ENCODE measurements at places on chromosomes 6 and 20. TPM values are rescaled to one million over a fixed set of nuclear protein-coding genes. Genes with fewer than 3 reads are reported as not detected.

Gene ESR1
- 0.24 TPM for polyA plus RNA-seq

Gene CCM2L
- 6.4 TPM for polyA plus RNA-seq

Gene CTAGE9
- not detected for polyA plus RNA-seq

Gene DEFB132
- polyA plus RNA-seq, result not detected

Gene FKBP5
- polyA plus RNA-seq, result 17.7 TPM

Gene LY6G6D
- polyA plus RNA-seq, result not detected

Gene RAMACL
- 0.61 TPM for polyA plus RNA-seq

Gene BPIFB1
- not detected for polyA plus RNA-seq

Gene LINC00237
- 2.0 TPM for polyA plus RNA-seq

Gene MYB
- polyA plus RNA-seq, result 4.2 TPM

Gene NKX2-2
- polyA plus RNA-seq, result not detected

Gene AKAP7
- 13.0 TPM for polyA plus RNA-seq

Gene HLA-DQB1
- polyA plus RNA-seq, result 6.5 TPM

Gene HLA-DPA1
- 3.9 TPM for polyA plus RNA-seq

Gene SYCP2
- polyA plus RNA-seq, result 0.14 TPM

Gene PDE10A
- polyA plus RNA-seq, result 0.47 TPM

Gene GCM1
- polyA plus RNA-seq, result not detected

Gene GJA10
- not detected for polyA plus RNA-seq

Gene PPDPF
- 83.9 TPM for polyA plus RNA-seq

Gene VGLL2
- not detected for polyA plus RNA-seq

Gene LRRC73
- not detected for polyA plus RNA-seq

Gene PAQR8
- 3.7 TPM for polyA plus RNA-seq

Gene MEI4
- polyA plus RNA-seq, result 0.23 TPM

Gene PCED1A
- polyA plus RNA-seq, result 5.0 TPM

Gene DOK5
- polyA plus RNA-seq, result 6.9 TPM

Gene LPA
- not detected for polyA plus RNA-seq

Gene PMEPA1
- polyA plus RNA-seq, result 15.4 TPM

Gene STMND1
- polyA plus RNA-seq, result not detected

Gene LRRN4
- polyA plus RNA-seq, result 0.21 TPM

Gene NR2E1
- not detected for polyA plus RNA-seq

Gene CST7
- not detected for polyA plus RNA-seq

Gene MYBL2
- polyA plus RNA-seq, result 71.7 TPM

Gene ARMH2
- not detected for polyA plus RNA-seq

Gene LGSN
- polyA plus RNA-seq, result not detected
